ENCODE measurements at places on chromosomes 7 and 10.

GRCh38 chr10:36666451-36666850 lies 458.9 kb upstream of the ANKRD30A start:
- no peak for DNase-seq

GRCh38 chr10:33833566-33833965 lies 499.1 kb upstream of the NRP1 start:
- DNase-seq = no peak

GRCh38 chr10:74822521-74823089 lies 3.8 kb upstream of the KAT6B start:
- peak; percentile 68 for DNase-seq

DNA sequence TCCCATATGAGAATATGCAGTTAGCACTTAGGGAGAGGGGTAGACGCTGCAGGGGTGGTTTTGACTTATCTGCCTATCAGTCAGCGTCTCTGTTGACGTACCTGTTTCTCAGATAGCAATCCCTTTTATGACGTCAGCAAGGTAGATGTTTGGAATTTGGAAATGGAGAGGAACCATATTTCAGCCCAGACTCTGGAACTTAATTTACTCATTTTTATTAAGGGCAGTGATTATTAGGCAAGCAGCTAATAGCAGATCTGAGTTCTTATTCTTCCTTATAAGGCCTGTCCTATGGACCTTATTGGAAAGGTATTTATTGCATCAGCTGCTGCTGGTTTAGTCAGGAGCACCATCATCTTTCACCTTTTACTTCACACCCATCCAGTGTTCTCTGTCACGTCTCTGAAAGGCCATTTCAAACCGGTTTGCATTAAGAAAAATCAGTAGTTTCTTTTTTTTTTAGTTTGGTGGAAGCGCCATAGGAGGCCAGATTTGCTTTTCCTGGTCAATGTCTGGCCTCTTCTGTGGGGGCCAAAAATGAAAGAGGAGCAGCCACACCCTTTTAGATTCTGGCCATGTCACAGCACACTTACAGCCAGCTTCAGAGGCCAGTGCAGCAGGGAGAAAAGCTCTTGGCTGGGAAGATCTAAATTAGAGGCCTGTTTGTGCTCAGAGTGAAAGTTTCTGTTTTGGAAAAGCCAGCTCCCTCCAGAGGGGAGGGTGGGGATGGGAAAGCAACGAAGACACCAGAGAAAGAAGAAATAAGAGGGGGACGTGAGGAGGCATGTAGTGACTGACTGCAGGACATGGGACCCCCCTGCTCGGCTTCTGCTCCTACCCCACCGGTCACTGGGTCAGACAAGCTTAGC lies 146.3 kb downstream of the TCF7L2 start:
- no peak for DNase-seq

GRCh38 chr7:128347647-128348097 lies 4.0 kb upstream of the RBM28 start:
- DNase-seq = peak; percentile 70

- no peak for DNase-seq
Measured at GRCh38 chr7:4818000-4818794, 42.8 kb downstream of the AP5Z1 start.

DNA sequence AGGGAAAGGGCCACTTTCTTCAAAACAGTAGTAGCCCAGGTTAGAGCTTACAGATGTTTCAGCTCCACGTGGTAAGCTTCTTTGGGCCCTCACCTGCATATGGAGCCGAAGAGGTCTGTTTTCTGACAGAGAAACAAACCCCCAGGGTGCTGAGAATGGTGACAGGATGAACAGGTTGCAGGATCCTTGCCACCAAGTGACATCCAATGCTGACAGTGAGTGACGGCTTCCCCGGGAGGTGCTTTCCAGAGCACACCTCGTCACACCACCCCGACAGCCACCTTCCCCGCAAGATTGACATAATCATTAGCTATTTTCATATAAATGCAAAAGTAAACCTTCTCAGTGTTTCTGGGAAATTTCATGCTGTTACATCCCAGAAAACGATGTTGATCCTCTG lies 109.3 kb upstream of the BTBD16 start:
- DNase-seq = no peak
